Occipital lobe (tissue), 3 donors: ENCODE measurements at places on chromosomes 6 and 20.

DNA sequence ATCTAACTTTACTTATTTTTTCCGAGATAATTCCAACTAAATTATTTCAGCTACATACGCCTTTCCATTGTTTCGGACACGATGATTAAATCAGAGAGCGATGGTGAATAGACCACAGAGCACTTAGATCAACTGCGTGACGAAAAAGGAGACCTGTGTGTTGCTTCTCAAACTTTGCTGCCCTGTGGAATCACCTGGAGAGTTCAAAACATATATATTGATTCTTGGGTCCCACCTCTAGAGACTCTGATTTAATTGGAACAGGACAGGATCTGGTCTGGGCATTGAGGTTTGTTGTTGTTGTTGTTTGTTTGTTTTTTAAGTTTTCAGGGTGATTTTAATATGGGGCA lies 401 bp upstream of the TNFRSF21 start:
- DNase-seq: no peak

GRCh38 chr6:33959661-33960344 lies 156.0 kb upstream of the MLN start:
- no peak for DNase-seq

DNA sequence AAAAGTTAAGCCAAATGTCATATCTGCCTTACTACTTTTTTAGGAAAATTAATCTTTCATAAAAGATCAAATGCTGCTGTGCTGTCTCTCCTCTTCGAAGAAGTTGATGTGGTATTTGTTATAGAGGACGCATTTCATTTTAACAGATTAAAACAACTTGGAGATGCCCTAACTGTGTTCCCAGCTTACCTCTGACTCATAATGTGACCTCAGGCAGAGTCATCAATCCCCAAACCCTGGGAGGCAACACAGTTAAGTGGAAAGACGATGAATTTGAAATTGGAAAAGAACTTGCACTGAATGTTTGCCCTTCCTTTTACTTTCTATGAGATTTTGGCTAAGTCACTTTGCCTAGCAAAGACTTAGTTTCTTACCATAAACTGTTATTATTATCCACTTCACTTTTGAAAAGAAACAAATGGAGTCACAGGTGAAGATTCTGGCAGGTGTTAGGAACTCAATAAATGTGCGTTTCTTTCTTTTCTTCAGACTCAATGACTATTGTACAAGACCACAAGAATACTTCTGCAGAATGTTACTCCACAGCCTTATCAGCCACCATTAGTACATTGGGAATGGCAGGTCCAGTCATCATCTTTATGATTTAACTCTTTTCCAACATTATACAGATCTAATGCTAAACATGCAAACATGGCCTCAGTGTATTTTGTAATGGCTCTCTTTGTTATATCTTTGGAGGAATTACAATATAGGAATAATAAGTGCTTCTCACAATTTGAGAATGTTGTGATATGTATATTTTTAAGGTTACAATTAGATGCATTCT lies 102.6 kb downstream of the COL21A1 start:
- no peak for DNase-seq

GRCh38 chr20:48604936-48605335 lies 222.9 kb downstream of the PREX1 start:
- DNase-seq: no peak

DNA sequence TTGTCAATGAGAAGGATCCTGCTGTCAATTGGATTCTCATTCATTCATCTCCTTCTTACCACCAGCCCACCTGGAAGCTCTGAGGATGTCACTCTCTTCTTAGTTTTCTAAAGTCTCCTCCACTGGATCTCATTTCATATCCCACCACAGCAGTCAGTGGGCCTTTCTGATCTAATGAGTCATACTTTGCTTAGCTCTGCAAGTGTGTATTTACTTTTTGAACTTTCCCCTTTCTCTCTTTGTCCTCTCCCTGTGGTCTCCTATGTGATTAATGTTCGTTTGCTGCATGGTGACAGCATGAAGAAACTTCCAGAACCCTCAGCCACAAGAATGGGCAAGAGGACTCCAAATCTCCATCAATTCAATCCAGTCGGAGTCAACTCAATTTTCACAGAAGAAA lies 63.6 kb upstream of the SYNDIG1 start:
- DNase-seq: no peak

GRCh38 chr6:89679215-89680120 lies 40.9 kb upstream of the LYRM2 start:
- no peak for DNase-seq

GRCh38 chr20:44362466-44362940 lies 7.0 kb downstream of the HNF4A start:
- no peak for DNase-seq

- no peak for DNase-seq
Observed at GRCh38 chr20:25224941-25225340, 22.9 kb upstream of the PYGB start.

- no peak for DNase-seq
Observed at GRCh38 chr6:24043848-24044247, 82.2 kb upstream of the NRSN1 start.

GRCh38 chr6:161445021-161445799 lies 171.3 kb upstream of the AGPAT4 start:
- DNase-seq: no peak

DNA sequence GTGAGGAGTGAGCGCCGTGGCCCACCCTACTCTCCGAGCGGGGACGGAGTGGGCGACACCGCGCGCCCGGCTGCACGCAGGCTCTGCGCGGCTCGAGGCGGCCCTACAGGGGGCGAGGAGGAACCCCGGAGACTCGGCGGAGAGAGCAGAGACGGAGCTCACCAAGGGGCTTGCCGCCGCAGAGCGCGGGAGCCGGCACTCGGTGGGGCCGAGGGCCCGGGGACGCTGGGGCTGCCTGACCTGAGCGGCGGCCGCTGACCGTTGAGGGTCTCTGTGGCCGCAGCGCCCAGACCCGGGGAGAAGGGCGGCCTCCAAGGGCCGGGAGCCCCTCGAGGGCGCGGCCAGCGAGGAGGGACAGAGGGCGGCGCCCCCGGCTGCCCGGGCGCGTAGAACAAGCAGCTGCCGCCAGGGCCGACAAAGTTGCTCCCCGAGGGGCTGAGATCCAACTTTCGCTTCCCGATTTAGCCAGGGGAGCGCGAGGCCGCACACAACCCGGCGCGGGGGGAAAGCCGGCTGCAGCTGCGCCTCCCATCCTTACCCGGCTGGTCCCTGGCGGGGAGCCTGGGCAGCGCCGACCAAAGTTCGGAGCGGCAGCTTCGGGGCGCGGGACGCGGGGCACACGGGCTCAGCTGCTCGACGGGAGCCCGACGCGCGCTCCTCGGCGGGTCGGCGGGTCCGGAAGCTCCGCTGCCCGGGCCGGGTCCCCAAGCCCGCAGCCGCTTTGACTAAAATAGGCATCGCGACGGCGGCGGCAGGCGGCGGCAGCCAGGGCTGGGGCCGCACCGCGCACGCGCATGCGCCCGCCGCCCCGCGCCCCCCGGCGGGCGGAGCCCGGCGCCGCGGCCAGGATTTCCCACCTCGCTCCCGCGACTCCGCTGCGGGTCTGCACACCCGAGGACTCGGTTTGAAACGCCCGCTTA lies 43.1 kb downstream of the POPDC3 start:
- DNase-seq: peak; percentile 57

- DNase-seq: no peak
Observed at GRCh38 chr20:45752746-45753145, 30.6 kb downstream of the SPINT4 start.

DNA sequence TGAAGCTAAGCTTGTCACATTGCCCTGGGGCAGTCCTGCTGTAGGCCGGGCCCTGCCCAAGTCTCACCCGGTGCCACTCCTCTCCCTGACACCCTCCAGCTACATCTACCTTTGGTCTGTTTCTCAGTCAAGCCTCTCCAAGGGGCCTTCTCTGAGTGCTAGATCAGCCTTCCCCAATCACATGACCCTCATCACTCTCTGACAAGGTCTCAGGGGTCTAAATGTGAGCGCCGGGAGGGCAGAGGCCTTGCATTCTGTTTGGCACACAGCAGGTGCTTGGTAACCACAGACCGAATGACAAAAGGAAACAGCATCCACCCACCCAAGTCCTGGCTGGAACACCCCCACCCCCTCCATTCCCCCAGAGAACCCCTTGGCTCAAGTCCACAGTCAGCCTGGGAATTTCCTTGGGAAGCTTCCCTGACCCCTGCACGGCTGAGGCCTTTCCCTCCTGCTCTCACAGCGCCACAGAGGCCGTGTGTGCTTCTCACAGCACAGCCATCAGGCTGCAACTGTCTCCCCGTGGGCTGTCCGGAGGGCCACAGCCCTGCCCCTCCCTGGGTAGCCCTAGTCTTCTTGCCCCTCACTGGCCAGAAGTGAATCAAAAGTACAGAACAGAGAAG lies 32.9 kb downstream of the PKIG start:
- no peak for DNase-seq

- DNase-seq: no peak
Observed at GRCh38 chr6:81340946-81341345, 411.5 kb downstream of the TENT5A start.

GRCh38 chr20:25015986-25016385 lies 23.4 kb upstream of the APMAP start:
- no peak for DNase-seq

GRCh38 chr6:156021746-156022396 lies 566.2 kb upstream of the NOX3 start:
- DNase-seq: no peak

GRCh38 chr20:63696306-63696627 lies 185 bp upstream of the TNFRSF6B start:
- no peak for DNase-seq

- no peak for DNase-seq
Observed at GRCh38 chr20:49620364-49621240, 52.7 kb upstream of the PTGIS start.

- no peak for DNase-seq
Observed at GRCh38 chr6:11447265-11447664, 90.3 kb upstream of the TMEM170B start.

DNA sequence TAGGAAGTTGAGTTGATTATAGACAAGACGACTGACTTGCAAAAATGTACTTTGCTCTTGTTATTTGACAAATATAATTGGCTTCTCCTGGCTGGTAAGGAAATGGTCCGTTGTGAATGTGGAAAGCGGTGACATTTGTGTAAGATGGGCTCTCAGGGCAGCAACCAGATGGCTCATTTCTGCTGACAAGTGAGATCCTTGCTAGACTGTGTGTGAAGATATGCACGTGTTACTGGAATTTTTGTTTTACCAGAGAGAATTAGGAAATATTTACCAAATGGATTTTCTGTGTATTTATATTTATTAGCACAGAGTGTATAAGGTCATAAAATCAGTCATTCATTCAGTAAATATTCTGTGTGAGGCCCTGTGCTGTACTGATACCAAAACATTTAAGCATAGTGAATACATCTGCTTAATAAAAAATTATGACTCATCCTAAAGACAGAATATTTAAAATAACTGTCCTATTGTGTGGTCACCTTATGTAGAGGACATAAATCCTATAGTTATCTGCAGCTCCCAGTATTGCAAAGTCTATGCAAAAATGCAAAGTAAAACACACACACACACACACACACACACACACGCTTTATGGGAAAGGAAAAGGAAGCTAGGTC lies 109.9 kb upstream of the ASF1A start:
- DNase-seq: no peak

- DNase-seq: no peak
Observed at GRCh38 chr20:32201296-32201976, 6.1 kb downstream of the PLAGL2 start.

DNA sequence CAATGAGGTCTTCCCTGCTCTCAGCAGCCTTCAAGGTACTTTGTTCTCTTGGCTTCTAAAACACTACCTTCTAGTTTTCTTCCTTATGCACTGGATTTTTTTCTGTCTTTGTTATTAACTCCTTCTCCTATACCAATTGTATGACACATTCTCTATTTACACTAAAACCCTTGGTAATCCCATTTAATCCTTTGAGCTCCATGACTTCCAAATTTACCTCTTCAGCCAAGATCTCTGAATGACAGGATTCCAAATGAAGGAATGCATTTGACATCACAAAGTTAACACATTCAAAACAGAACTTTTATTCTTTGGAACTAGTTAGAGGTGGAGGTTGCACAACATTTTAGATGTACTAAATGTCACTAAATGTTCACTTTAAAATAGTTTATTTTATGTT lies 86.6 kb upstream of the SAMD5 start:
- DNase-seq: no peak

GRCh38 chr6:150640556-150641209 lies 41.0 kb downstream of the PLEKHG1 start:
- no peak for DNase-seq

GRCh38 chr6:114651611-114652010 lies 308.8 kb upstream of the HS3ST5 start:
- no peak for DNase-seq

- no peak for DNase-seq
Observed at GRCh38 chr6:56575736-56576135, 67.0 kb downstream of the DST start.

- no peak for DNase-seq
Observed at GRCh38 chr20:48659858-48660257, 167.9 kb downstream of the PREX1 start.

DNA sequence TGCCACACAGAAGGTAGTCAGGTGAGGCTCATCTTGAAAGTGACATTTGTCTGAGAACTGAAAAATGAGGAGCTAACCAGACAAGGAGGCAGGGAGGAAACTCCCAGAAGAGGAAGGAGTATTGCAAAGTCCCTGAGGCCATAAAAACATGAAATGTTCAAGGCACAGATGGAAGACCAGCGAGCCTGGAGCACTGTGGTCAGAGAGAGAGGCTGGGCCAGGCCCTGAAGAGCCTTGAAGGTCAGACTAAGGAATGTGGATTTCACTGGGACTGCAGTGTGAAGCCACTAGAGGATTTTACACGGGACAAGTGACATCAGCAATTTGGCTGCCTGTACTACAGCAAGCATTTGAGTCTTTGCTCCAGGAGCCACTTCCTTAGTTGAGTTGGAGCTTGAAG lies 21.1 kb upstream of the TMEM181 start:
- no peak for DNase-seq

GRCh38 chr20:24823176-24823784 lies 125.8 kb upstream of the CST7 start:
- no peak for DNase-seq

- no peak for DNase-seq
Observed at GRCh38 chr20:17928211-17928611, 40.4 kb downstream of the SNX5 start.

- no peak for DNase-seq
Observed at GRCh38 chr6:157891544-157892362, 68.7 kb downstream of the SNX9 start.

- DNase-seq: no peak
Observed at GRCh38 chr20:54479138-54479906, 3.9 kb downstream of the DOK5 start.

GRCh38 chr6:68087399-68088133 lies 547.5 kb upstream of the ADGRB3 start:
- no peak for DNase-seq

DNA sequence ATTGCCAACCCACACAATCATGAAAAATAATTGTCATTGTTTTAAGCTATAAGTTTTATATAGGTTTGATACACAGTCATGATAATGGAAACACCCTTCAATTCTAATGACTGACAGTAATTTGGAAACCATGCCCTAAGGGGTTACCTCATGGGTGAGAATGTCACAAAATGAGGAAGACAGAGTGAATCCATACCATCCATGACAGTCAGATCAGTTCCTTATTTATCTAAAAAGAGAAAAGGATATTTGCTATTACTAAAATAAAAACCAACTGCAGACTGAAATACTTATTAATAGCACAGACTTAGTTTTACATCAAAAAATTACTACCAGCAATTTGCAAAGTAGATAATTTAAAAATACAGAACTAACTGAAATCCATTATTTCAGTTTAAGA lies 437.8 kb downstream of the UTRN start:
- no peak for DNase-seq
